Activated naive CD8-positive, alpha-beta T cell treated with anti-CD3 and anti-CD28 coated beads for 36 hours (primary cell): ENCODE measurements at places on chromosomes 16 and 17. TPM values are rescaled to one million over a fixed set of nuclear protein-coding genes. Genes with fewer than 3 reads are reported as not detected.
A peak's percentile ranks its signal among the peaks of the same experiment; 100 is the strongest.

DNA sequence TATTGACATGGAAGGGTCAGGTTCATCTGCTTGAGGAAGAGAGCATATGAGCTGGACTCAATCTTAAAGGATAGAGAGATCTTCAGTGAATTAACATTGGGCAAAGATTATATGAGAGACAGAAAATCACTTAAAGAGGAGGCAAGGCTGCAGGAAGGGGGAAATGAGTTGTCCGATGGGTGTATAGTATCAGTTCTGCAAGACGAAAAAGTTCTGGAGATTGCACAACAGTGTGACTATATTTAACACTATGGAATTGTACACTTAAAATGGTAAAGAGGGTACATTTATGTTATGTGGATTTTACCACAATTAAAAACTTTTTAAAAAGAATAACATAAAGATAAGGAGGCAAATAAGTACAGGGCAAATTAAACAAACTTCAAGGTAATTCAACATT lies 80.7 kb downstream of the HELZ start:
- H3K27me3 ChIP-seq: no peaks in the 10 kb centered on the region
- no peak overlapping the region for H3K27ac ChIP-seq
- DNase-seq: no peak
- H3K4me3 ChIP-seq: no peak overlapping the region
- no peaks in the 10 kb centered on the region for H3K4me1 ChIP-seq

DNA sequence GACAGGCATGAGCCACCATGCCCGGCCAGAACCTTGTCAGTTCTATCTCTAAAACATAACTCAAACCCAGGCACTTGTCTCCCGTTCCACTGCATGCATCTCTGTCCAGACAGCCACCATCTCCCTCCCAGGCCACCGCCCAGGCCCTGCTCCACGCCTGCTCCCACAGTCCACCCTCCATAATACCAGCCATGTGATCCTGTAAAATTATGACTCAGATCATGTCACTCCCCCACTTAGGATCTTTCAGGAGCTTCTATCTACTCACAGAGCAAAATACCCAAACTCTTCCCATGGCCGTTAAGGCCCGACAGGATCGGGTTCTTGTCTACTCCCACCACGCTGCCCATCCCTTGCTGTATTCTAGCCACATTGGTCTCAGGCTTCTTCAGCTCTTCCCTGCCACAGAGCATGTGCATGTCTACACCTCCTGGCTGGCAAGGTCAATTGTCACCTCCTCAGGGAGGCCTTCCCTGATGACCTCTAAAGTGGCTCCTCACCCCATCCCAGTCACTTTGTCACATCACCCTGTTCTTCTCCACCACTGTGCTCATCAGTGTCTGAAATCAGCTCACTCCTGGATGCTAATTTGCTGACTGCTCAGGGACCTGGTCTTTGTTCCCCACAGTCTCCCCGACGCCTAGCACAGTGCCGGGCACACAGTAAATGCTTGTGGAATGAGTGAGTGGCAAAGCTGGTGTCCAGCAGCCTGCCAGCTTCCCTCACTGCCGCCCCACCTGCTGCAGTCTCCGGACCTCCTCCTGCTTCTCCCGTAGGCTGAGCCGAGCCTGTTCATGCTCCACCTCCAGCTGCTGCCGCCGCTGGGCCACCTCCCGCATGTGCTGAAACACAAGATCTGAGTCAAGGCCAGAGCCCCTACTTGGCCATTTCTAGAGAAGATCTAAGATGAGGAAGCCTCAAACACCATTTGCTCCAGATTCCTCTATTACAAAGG lies 6.7 kb downstream of the TSPOAP1 start:
- H3K4me3 ChIP-seq: no peak overlapping the region
- H3K4me1 ChIP-seq: peaks cover 26% of the 10 kb centered on the region
- H3K36me3 ChIP-seq: peaks cover 3% of the 10 kb centered on the region
- peaks cover 4% of the 10 kb centered on the region for H3K27me3 ChIP-seq
- no peak overlapping the region for H3K27ac ChIP-seq
- no peak for DNase-seq

- peaks cover 8% of the 10 kb centered on the region for H3K4me1 ChIP-seq
- no peaks in the 10 kb centered on the region for H3K27me3 ChIP-seq
- no peak for DNase-seq
- no peak overlapping the region for H3K27ac ChIP-seq
- no peak overlapping the region for H3K4me3 ChIP-seq
- peaks cover 7% of the 10 kb centered on the region for H3K36me3 ChIP-seq
Measured at GRCh38 chr16:57424583-57424982, 20.0 kb downstream of the CCL17 start.

- H3K4me3 ChIP-seq: no peak overlapping the region
- no peak overlapping the region for H3K27ac ChIP-seq
- H3K27me3 ChIP-seq: peaks cover 28% of the 10 kb centered on the region
- no peaks in the 10 kb centered on the region for H3K36me3 ChIP-seq
- no peaks in the 10 kb centered on the region for H3K4me1 ChIP-seq
Measured at GRCh38 chr17:1995907-1996799, 29.0 kb downstream of the RTN4RL1 start.

- no peaks in the 10 kb centered on the region for H3K27me3 ChIP-seq
- no peak for DNase-seq
- H3K36me3 ChIP-seq: peaks cover 50% of the 10 kb centered on the region
- H3K27ac ChIP-seq: no peak overlapping the region
- H3K4me1 ChIP-seq: peaks cover 64% of the 10 kb centered on the region
Measured at GRCh38 chr16:81000873-81001272, 5.8 kb downstream of the CMC2 start.

DNA sequence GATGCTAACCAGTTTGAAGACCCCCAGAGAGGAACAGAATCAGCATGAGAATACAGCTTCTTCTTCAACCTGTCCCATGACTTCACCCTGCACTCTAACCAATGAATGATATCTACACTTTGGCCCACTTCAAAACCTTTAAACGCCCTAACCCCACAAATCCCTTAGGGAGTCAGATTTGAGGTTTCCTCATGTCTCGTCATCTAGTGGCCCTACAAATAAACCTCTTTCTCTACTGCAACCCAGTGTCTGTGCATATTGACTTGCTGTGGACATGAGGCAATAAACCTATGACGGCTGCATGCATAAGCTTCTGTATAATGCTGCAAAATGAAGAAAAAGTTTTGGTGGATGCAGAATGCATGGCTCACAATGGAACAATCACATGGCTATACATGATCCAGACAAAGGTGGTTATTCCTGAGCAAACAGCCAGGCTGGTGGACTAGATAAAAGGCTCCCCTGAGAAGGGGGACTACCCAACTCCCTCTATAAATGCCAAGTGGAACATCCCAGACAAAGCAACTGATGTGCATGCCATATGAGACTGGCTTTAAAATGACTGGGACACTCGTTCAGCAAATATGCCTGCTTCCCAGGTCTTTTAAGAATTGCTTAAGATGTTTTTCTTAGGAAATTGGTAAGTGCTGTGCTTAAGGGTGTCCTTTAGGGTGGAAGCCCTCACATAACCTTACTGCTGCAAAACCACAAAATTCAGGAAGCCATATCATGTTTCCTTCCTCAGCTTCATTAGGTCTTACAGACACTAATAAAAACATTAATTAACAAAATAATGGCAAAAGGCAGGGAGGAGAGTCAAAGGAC lies 12.2 kb downstream of the N4BP1 start:
- no peak for DNase-seq
- peaks cover 56% of the 10 kb centered on the region for H3K4me1 ChIP-seq
- H3K4me3 ChIP-seq: no peak overlapping the region
- H3K27me3 ChIP-seq: no peaks in the 10 kb centered on the region
- peak overlapping the region; percentile 89 for H3K27ac ChIP-seq

DNA sequence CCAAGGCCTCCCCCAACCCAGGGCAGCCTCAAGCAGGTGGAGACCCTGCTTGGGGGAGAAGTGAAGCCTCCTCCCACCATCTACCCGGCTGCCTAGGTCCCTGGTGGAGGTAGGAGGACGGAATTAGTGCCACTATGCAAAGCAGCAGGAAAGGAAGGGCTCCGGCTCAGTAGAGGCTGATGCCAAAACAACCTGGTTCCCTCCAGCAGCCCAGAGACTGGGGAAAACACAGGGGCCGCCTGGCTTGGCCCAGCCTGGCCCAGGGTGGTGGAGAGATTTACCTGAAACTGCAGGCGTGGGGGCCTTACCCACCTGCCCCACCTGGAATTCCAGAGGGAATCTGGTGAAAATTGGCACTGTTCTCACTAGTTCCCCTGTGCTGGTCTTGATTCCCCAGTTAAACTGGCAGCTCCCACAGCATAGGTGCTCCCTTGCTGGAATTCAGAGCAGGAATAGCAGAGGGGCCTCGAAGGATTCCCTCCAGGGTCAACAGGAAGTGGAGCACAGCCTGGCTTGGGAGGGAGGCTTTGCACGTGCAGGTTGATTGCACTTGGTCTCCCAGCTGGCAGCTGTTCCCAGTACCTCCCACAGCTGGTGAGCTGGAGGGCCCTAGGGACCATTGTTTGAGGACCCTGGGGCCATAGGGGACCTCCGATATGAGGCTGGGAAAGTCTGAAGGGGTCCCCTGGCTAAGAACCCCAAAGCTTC lies 4.5 kb downstream of the CD79B start:
- H3K36me3 ChIP-seq: no peaks in the 10 kb centered on the region
- no peaks in the 10 kb centered on the region for H3K27me3 ChIP-seq
- no peak overlapping the region for H3K27ac ChIP-seq
- peaks cover 15% of the 10 kb centered on the region for H3K4me1 ChIP-seq
- no peak for DNase-seq

DNA sequence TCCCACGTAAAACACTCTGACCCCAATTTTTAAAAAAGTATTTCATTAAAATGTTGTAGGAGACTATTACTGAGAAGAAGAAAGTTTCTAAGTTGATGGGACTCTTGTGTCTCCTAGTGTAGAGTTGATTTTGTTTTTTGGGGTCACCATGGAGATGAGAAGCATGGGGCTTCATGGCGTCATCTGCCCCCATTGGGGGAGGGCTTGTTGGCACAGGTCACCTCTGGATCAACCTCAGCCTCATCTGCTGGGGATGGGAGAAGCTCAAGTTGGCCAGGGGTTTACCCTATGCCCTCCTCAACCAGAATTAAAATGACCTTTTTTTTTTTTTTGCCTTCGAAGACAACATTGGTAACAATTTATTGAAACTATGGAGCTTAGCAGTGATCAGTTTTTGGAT lies 28.3 kb downstream of the MSI2 start:
- peak overlapping the region; percentile 84 for H3K27ac ChIP-seq
- peaks cover 20% of the 10 kb centered on the region for H3K36me3 ChIP-seq
- no peaks in the 10 kb centered on the region for H3K27me3 ChIP-seq
- H3K4me3 ChIP-seq: peak overlapping the region; percentile 65
- peaks cover 70% of the 10 kb centered on the region for H3K4me1 ChIP-seq
- peak; percentile 26 for DNase-seq

GRCh38 chr17:28743243-28744103 lies at the start of gene TRAF4:
Gene TRAF4 (plus strand): TSS chr17:28744011. CDS start chr17:28744113, 102 bp downstream.
- DNase-seq: peak; percentile 90
- H3K4me3 ChIP-seq: peak within 1 kb of the TSS; percentile 92
- peaks cover 38% of the 10 kb centered on the region for H3K4me1 ChIP-seq
- peaks cover 64% of the 10 kb centered on the region for H3K36me3 ChIP-seq
- peak within 1 kb of the TSS; percentile 92 for H3K27ac ChIP-seq

- no peaks in the 10 kb centered on the region for H3K27me3 ChIP-seq
- peaks cover 10% of the 10 kb centered on the region for H3K36me3 ChIP-seq
- no peak for DNase-seq
- no peaks in the 10 kb centered on the region for H3K4me1 ChIP-seq
Measured at GRCh38 chr17:63658366-63658765, 36.1 kb downstream of the MAP3K3 start.

DNA sequence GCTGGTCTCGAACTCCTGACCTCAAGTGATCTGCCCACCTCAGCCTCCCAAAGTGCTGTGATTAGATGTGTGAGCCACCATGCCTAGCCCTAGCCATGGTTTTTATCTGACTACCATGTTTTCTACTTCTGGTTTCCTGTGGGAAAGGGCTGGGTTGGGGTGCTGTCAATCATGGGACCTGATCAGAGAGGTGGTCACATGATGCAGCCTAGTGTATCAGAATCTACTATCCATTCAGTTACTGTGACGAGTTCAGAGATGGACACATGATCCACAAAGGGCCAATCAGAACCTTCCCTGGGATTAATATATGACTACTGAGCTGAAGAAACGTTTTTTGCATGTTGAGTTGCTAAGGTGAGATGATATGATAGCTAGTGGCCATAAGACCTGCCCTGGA lies 59.1 kb downstream of the ABCC6 start:
- H3K4me1 ChIP-seq: no peaks in the 10 kb centered on the region
- H3K4me3 ChIP-seq: no peak overlapping the region
- H3K27me3 ChIP-seq: no peaks in the 10 kb centered on the region
- DNase-seq: no peak

GRCh38 chr16:80554033-80554432 lies 13.2 kb downstream of the DYNLRB2 start:
- peaks cover 12% of the 10 kb centered on the region for H3K4me1 ChIP-seq
- no peak for DNase-seq
- H3K27me3 ChIP-seq: no peaks in the 10 kb centered on the region
- no peak overlapping the region for H3K4me3 ChIP-seq

- H3K36me3 ChIP-seq: peaks cover 28% of the 10 kb centered on the region
- no peak overlapping the region for H3K4me3 ChIP-seq
- H3K27me3 ChIP-seq: no peaks in the 10 kb centered on the region
- H3K27ac ChIP-seq: no peak overlapping the region
- H3K4me1 ChIP-seq: no peaks in the 10 kb centered on the region
- DNase-seq: no peak
Measured at GRCh38 chr16:24124291-24124690, 131.8 kb upstream of the CACNG3 start.

DNA sequence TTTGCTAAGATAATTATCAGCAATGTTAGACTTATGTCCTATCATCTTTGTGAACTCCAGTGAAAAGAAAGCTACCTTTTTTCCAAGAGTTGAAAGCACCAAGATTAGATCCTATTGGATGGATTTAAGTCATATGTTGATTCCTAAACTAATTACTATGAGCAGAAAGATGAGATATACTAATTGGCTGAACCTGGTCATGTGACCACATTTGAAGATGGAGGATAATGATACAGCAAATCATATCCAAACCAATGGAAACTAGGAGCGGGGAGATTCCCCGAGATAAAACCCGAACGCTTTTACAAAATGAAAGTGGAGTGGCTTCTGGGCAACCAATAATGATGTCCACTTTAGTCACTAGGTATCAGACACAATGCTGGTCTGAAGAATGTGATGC lies 1060.2 kb upstream of the EEF2KMT start:
- no peaks in the 10 kb centered on the region for H3K36me3 ChIP-seq
- no peak for DNase-seq
- H3K27me3 ChIP-seq: no peaks in the 10 kb centered on the region
- H3K27ac ChIP-seq: no peak overlapping the region

DNA sequence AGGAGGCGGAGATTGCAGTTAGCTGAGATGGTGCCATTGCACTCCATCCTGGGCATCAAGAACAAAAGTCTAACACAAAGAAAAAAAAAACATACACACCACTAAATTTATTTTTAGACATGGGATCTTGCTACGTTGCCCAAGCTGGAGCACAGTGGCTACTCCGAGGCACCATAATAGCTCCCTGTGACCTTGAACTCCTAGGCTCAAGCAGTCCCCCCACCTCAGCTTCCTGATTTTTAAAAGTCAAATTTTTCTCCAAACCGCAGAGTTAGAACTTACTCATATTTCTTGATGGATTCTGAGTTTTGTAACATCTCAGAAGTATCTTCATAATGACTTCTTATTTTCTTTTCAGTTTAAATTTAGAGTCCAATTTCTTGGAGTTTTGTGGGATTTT lies 3.4 kb downstream of the CMTM4 start:
- H3K4me3 ChIP-seq: no peak overlapping the region
- peaks cover 28% of the 10 kb centered on the region for H3K27me3 ChIP-seq
- peaks cover 1% of the 10 kb centered on the region for H3K36me3 ChIP-seq
- no peak for DNase-seq
- H3K4me1 ChIP-seq: peaks cover 19% of the 10 kb centered on the region

CTRB2 gene
- not detected for total RNA-seq

CHST4 gene
- total RNA-seq: not detected

CCL18 gene
- not detected for total RNA-seq

CACNG1 gene
- total RNA-seq: not detected

PRAC1 gene
- not detected for total RNA-seq

HP gene
- total RNA-seq: not detected

PABPN1L gene
- total RNA-seq: not detected

VAT1L gene
- total RNA-seq: not detected

TBC1D3 gene
- total RNA-seq: not detected

NPIPA8 gene
- total RNA-seq: 8.6 TPM

ACBD4 gene
- 8.9 TPM for total RNA-seq
